ENCODE measurements at places on chromosomes 2 and 18.

GRCh38 chr2:143950704-143951103, 569.2 kb downstream of the ZEB2 start:
- DNase-seq = no peak

GRCh38 chr2:25043241-25043867, 1.5 kb downstream of the EFR3B start:
- peak; percentile 59 for DNase-seq

GRCh38 chr18:49886891-49887764, 73.8 kb upstream of the ACAA2 start:
- no peak for DNase-seq

DNA sequence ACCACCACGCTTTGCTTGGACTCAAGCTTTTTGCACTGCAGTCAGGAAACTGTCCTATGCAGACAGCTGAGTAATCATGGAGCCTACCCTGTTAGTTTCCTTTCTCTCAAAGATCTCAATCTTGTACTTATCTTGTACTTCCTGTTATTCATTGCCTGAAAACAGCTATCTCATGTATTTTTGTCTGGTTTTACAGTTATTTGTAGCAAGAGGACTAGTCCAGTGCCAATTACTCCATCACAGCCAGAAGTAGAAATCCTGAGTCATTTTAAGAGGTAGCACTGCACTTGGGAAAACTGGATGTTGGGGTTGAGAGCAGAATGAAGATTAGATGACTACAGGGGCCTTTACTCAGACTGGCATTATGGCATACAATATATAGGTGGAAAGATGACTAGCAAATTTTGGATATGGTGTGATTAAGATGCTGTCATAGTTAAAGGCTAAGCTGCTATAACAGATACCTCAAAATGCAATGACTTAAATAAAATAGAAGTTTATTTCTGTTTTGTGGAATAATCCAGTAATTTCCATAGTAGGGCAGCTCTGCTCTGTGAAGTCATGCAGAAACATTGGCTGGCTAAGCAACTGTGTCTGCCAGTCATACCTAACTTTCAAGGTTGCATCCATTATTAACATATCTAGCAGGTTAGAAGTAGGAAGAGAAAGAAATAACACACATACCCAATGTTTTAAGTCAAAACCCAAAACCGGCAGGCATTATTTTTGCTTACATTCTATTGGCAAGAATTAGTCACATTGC, 21.1 kb upstream of the CHMP3 start:
- DNase-seq = no peak

DNA sequence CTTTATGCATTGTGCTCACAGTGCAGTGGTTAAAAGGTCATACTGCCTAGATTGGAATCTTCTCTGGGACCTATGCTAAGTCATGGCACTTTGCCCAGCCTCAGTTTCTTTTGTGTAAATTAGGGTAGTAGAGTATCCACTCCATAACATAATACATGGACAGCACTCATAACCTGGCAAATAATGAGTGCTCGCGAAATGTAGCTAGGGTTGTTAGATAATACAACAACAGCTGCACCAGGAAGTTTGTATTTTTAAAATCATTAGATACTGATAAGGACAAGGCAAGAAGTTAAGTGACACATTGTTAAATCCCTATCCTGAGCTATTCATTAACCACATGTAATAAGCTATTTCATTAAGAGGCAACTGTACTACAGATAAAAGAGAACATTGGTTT, 13.8 kb upstream of the PLA2R1 start:
- DNase-seq = no peak

GRCh38 chr2:61762292-61762691, 91.6 kb downstream of the FAM161A start:
- DNase-seq = no peak

- no peak for DNase-seq
Measured at GRCh38 chr18:27685091-27685490, 491.8 kb downstream of the CDH2 start.

DNA sequence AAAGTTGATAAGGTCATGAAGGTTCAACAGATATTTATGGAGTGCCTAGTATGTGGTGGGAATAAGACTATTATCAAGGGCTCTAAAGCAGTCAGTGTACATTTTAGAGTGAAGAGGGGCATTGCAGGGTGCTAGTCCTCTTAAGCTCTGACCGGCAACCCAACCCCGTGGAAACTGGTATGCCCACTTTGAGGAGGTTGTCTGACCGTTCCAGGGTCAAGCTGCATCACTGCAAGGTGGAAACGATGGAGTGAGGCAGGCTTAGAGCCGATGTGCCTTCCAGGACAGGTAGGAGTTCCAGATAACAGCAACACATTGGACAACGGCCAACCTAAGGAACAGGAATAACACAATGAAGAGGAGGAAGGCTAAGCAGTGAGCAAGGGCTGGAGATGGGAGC, 1.4 kb upstream of the UCN start:
- no peak for DNase-seq

DNA sequence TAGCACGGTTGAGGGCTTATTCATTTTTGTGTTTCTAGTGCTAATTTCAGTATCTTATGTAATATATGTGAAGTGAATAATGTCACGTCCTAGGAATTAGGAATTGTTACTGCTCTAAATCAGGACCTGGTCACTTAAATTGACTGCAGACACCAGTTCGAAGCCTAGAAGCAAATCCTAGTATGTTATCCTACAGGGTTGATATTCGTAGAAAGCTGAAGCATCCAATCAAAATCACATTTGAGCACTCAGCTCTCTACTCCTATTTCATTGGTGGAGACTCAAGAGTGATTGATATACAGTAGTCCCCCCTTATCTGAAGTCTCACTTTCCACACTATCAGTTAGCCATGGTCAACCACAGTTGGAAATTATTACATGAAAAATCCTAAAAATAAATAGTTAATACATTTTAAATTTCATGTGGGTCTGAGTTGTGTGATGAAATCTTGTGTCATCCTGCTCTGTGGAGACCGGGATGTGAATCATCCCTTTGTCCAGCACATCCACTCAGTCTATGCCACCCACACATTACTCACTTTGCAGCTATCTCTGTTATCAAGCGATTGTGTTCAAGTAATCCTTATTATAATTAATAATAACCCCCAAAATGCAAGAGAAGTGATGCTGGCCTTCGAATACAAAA, 35.2 kb upstream of the SCN9A start:
- DNase-seq = no peak

- peak; percentile 40 for DNase-seq
Measured at GRCh38 chr2:240622531-240623235, 2.6 kb upstream of the GPR35 start.

DNA sequence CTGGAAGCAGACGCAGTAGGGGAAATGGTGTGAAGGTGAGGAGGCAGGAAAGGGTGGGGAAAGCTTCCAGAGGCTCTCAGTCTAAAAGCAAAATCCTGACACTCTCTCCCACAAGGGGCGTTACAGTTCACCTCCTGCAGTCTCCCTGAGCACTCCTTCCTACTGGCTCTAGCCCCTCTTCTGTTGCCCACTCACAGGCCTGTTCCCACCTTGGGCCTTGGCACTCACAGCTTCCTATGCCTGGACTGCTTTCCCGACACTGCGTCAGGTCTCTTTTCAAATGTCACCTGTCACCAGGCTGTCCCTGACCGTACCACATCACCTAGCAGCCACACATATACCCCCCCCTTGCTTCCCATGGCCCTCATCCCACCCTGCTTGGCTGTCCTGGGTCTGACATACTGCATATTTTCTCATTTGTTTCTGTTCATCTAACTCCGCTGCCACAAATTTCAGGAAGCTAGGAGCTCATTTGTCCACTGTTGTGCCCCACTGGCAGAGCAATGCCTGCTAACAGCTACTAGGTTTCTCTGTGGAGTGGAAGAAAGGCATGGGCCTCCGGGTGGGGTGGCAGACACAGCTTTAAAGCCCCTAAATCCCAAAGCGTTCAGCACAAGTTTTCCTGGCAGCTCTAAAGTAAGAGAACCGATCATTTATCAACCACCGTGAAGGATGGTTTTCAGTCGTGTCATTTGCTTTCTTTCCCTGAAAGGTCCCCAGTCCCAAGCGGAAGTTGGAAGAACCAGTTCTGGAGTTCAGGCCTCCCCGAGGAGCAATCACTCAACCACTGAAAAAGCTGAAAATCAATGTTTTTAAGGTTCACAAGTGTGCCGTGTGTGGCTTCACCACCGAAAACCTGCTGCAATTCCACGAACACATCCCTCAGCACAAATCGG, 118.8 kb downstream of the ZNF532 start:
- no peak for DNase-seq

- no peak for DNase-seq
Measured at GRCh38 chr2:866009-866680, 84.5 kb upstream of the SNTG2 start.

DNA sequence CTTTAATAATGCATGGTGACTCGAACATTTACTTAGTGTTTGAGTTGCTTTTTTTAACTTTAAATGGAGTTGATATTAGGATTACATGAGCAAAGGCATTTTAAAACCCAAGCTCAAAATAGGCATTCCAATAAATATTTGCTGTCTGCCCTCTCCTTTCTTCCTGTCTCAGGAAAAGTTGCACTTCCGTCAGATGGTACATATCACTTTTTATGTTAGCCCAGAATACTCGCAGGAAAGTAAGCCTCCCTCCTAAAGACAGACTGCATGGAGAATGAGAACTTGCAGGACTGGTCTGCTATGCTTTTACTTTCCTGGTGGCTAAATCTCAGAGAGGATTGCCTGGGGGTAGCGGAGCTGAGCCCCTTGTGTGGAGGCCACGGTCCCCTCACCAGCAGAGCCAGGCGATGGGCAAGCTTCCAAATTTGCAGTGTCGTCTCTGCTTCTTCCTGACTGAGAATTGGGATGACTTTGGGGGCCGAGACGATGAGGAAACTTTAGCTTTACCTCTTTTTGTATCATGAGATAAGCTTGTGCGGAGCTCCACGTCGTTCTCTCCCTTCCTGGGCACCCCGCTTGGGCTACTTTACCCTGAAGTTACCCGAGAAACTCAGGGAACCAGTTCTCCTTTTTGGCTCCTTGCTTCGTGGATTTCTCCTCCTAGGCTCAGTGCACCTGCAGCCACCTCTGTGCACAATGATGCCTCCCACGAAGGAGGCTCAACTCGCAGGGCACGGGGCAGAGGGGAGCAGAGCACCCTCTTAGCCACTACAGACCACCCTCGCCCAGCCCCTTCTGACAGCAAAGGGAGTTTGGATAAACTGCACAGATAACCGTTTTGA, 223.3 kb downstream of the SH3RF3 start:
- no peak for DNase-seq

- no peak for DNase-seq
Measured at GRCh38 chr2:196808083-196808665, 981 bp downstream of the C2orf66 start.

GRCh38 chr18:5853253-5853652, 42.1 kb downstream of the TMEM200C start:
- DNase-seq = no peak

DNA sequence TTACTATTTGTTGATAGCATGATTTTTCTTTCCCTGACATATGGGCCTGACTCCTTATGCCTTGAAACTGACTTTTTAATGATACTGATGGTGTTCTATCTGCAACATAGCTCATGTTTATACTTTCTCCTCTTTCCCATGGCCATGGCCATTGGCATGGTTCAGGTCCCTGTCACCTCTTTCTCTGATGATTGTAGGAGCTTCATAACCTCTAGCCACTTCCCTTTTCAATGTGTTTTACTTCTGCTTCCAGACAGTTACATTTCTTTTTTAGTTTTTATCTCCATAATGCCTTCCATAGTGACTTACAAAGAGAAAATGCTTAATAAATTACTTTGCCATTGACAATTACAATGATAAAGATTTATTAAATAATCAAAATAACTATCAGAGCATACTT, 177.9 kb upstream of the SETBP1 start:
- DNase-seq = no peak

DNA sequence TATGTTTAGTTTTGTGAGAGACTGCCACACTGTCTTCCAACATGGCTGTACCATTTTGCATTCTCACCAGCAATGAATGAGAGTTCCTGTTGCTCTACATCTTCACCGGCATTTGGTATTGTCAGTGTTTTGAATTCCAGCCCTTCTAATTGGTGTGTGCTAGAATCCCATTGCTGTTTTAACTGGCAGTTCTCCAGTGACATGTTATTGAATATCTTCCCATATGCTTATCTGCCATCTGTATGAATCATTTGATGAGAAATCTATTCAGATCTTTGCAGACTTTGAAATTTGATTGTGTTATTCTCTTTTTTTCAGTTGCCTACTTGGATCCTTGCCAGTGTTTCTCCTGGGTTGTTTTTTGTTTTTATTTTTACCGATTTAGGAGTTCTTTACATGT, 99.0 kb downstream of the SNTG2 start:
- DNase-seq = no peak

DNA sequence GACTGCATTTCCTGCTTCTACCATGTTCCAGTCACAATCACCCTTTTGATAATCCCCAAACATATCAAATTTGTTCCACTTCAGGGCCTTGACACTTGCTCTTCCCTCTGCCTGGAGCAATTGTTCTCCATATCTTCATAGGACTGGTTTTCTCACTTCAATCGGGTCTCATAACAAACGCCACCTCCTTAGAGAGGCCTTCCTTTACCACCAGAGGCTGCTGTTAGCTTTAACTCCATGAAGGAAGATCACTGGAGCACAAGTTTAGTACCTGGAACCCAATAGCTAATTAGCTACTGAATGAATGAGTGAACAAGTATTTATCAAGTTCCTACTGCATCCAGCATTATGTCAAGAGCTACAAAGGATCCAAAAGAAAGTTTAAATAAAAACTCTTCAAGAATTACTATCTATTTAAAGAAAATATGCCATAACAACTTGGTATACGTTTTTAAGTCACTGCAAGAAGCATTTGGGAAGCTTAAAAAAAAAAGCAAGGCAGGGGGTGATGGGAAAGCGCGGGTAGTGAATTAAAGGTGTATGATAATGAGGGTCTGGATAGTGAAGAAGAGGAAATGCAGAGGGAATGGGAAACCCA, 58.8 kb downstream of the BAZ2B start:
- DNase-seq = no peak

- no peak for DNase-seq
Measured at GRCh38 chr2:135641156-135642068, 100.2 kb upstream of the UBXN4 start.

GRCh38 chr2:217248312-217248935, 388.6 kb upstream of the TNP1 start:
- DNase-seq = no peak

- DNase-seq = no peak
Measured at GRCh38 chr18:55635439-55635838, 47.4 kb upstream of the TCF4 start.

DNA sequence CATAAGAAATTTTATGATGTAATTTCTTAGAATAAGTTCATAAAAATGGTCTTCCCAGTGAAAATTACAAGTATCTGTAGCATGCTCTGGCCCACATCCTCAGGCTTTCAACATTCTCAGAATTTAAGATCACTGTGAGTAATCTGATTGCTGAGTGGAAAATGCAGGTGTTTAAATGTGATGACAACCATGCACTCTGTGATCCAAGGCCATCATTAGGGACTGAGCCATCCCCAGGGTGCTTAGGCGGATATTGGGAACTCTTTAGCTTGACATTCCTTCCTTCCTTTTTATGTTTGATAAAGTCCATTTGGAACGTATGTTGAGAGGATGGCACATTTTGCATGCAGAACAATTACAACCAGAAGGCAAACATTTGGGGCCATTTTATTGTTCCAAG, 95.5 kb downstream of the ARL4C start:
- no peak for DNase-seq

Data from activated naive CD8-positive, alpha-beta T cell treated with anti-CD3 and anti-CD28 coated beads, Interleukin-2, amount 50 U/mL, for 24 hours (primary cell).